ENCODE measurements at places on chromosomes 2 and 18.
A peak's percentile ranks its signal among the peaks of the same experiment; 100 is the strongest.

DNA sequence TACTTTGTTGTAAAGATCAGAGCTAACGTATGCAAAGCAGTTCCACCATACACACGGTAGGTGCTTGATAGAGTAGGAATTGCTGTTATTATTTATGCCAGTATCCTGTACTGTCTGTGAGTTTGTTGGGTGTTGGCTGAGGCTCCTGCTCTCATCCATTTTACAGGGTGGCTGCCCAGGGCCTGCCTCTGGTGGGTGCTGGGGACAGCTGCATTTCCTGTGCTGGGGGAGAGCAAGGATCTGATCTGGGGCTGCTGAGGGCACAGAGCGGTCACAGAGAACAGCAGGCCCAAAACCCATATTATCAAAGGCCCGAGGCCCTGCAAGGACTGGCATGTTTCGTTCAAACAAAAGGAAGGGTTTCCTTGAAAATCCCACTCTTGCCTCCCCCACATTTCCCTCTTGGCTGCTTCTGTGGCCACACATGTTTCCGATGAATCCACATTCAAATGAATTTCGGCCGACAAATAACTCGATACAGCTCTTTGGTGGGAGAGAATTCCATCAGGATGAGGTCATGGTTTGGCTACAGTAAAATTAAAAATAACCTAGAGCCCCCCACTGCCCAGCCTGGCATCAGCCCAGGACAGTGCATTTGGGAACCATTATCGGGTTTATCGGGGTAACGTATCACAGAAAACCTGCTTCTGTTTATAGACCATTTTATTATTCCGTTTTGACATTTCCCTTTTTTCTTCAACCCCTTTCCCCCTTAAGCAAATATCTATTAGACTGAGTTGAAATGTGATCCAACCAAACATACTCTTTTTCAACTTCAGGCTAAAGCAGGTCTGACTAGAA lies 143.4 kb downstream of the CYRIA start:
- DNase-seq, result no peak

DNA sequence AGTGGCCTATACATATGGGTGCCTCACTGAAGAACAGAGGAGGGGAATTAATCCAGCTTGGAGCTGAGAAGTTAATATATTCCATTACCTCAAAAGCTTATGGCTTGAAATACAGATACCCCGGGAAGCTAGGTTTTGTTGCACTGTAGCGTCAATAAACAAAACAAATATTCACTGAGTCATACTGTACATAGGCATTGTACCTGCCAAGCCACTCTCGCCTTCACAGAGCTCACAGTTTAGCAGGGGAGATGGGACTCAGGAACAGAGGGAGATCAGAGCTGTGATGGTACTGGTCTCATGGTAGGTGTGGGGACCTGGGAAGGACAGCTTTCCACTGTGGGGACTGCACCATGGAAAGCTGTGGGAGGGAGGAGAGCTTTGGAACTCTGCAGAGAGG lies 111.2 kb upstream of the ST6GAL2 start:
- no peak for DNase-seq

DNA sequence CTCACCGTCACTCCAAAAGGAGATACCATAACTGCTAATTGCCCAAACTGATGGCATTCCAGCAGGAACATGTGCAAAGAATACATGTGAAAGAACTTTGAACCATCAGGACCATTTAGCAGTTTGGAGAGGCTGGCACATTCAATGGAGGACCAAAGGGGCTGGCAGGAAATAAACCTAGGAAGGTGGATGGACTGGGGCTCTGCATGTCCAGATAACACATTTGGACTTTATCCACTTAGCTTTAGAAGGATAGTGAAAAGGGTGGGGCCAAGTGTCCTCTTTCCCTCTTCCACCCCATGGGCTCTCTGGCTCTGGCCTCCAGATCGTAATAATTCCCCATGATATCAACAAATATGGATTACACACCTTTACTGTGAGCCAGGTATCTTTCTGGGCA lies 80.0 kb upstream of the STPG4 start:
- DNase-seq, result no peak

DNA sequence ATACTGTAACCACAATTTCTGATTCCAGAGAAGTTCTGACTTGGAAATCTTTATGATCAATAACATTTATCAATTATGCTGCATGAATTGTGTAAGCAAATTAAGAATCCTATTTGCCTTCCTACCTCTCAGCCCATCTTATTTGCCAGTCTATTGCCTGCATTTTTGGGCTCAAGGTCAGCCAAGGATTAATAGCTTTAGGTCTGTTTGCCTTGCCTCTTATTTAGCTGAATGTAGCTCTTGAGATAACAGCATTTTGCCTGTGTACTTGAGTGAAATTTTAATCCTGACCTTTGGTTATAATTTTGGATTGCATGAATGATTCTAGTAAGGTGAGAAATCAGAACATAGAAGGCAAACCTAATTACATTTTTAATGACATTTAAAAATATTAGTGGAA lies 51.2 kb downstream of the MYO3B start:
- no peak for DNase-seq

GRCh38 chr2:118046634-118047210 lies 32.9 kb upstream of the CCDC93 start:
- DNase-seq, result peak; percentile 60

GRCh38 chr2:41903474-41904135 lies 144.2 kb upstream of the PKDCC start:
- DNase-seq, result no peak

- DNase-seq, result no peak
These were observed 24.5 kb upstream of the CD28 start for GRCh38 chr2:203681978-203682377.

- no peak for DNase-seq
These were observed 11.9 kb upstream of the RPL37A start for GRCh38 chr2:216486708-216487107.

DNA sequence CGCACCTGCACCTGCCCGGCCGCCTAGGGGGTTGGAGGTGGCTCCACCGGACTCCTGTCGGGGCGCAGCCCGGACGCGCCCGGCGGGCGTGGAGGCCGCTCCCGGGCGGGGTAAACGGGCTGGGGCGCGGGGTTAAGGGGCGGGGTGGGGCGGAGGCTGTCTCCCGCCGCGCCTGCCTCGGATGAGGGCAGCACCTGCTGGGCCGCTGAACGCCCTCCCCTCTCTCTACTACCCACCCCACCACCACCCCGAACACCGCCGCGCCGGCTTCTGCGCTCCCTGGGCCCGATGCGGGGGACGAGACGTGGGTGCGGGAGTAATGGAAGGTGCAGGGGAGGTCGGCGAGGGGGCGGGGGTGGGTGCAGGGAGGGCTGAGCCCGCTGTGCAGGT lies 224.8 kb upstream of the ID2 start:
- DNase-seq, result no peak

GRCh38 chr2:141311430-141311829 lies 819.4 kb downstream of the LRP1B start:
- no peak for DNase-seq

- no peak for DNase-seq
These were observed 1566.6 kb upstream of the SLC39A10 start for GRCh38 chr2:194090251-194090905.

GRCh38 chr2:96213379-96213778 lies 4.8 kb upstream of the STARD7 start:
- DNase-seq, result no peak

DNA sequence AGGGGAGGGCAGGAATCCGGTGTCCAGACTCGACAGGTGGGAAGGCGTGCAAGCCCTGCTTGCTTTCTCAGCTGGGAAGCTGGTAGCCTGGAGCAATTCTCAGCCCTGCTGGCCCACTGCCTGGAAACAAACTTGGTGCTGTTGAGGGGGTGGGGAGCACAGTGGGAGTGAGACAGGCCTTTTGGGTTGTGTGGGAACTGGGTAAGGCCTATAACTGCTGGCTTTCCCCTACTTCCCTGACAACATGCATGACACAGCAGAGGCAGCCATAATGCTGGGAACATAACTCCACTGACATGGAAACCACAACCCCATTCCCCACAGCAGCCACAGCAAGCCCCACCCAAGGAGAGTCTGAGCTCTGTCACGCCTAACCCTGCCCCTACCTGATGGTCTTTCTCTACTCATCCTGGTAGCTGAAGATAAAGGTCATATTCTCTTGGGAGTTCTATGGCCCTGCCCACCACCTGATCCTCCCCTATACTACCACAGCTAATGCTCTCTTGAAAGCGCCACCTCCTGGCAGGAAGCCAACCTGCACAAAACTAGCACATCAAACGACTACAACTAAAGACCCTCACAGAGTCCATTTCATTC lies 122.9 kb upstream of the ACVR1C start:
- DNase-seq, result peak; percentile 82

GRCh38 chr2:106332054-106332453 lies 136.2 kb downstream of the RGPD3 start:
- DNase-seq, result no peak

- DNase-seq, result no peak
These were observed 223.1 kb downstream of the PHLPP1 start for GRCh38 chr18:62938487-62938886.

DNA sequence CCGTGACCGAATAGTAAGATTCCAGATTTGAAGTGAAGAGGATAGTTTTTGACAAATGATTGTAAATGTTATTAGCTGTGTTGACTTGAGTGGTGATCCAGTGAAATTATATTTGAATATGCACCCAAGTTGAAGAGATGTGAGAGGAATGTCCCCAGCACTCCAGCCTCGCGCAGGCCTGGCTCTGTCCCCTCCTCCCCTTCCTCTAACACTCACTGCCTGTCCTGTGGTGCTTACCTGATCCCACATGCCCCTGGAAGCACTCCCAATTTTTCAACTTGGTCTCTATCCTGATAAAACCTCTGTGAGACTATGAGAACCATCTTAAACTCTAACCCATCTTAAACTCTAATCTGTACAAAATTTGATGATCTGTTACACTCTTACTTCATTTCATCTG lies 154.7 kb upstream of the LRP1B start:
- DNase-seq, result no peak

- no peak for DNase-seq
These were observed 9.3 kb downstream of the ALPG start for GRCh38 chr2:232415736-232416520.

DNA sequence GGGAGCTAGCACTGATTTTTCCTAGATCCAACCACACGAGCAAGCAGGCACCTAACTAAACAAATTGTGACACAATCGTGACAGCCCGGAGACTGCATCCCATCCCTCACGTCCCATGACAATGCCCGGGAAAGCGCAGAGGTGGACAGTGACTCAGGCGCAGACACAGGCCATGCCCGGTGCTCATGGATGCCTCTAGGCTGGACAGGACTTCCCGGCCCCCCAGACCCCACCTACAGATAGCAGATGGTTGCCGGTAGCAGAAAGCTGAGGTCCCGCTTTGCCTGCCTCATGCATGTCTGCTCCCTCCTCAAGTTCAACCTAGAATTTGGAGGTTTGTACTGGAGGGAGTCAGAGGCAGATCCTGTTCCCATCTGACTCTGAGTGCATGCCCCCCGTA lies 81.0 kb downstream of the TPO start:
- no peak for DNase-seq

DNA sequence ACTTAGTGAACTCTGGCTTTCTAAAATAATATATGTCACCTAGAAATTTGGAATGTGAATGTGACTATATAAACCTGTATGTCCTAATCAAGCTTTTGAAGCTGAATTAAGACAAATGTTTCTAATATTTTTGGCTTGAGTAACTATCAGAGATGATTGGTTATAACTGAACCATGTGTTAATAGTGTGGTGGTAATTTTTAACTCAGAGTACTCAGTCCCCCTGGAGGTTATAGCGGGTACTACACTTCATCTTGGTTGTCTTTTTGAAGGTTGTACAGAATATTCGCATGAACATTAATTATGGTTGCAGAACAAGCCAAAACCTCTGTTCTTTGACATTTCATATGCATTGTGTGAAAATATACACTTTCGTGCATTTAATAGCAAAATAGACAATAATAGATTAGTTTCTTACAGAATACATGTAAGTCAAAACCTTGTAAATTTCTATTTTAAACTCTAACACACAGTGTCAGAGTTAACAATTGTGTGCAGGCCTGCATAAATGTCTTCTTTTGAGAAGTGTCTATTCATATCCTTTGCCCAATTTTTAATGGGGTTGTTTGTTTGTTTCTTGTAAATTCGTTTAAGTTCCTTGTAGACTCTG lies 86.0 kb downstream of the OSBPL6 start:
- no peak for DNase-seq

DNA sequence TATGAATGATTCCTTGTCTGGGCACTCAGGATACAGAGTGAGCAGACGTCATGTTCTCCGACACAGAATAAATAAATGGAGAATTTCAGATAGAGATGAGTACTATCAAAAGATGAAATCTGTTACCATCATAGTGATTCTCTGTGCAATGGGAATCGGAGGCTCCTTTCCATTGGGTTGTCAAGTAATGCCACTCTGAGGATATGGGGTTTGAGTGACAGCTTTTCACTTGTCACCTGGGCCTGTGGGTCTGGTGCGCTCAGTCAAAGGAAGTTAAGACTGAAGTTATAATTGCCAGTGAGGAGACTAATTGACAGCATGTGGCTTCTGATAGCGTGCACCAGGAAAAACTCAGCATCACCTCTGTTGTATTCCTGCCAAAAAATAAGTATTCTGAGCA lies 387.2 kb downstream of the SOX11 start:
- DNase-seq, result no peak

- no peak for DNase-seq
These were observed 133.7 kb downstream of the ALPK2 start for GRCh38 chr18:58495207-58495606.

- DNase-seq, result no peak
These were observed 18.9 kb upstream of the MTERF4 start for GRCh38 chr2:241121008-241121407.

DNA sequence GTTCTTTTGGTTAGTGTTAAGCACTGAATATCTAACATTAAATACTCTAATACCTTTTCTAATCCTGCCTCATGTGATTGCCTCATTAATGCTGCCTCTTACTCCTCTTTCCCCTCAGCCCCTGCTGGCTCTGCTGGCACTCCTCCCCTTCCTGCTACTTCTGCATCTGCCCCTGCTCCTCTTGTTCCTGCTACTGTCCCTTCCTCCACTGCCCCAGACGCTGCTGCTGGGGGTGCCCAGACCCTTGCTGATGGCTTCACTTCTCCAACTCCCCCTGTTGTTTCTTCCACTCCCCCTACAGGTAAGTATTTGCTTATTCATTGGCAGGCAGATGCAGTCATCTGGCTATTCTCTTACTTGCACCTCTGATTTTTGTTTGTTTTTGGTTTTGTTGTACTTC lies 68.5 kb downstream of the ABI2 start:
- DNase-seq, result no peak

GRCh38 chr2:219724628-219725027 lies 97.2 kb downstream of the SLC4A3 start:
- DNase-seq, result peak; percentile 64

DNA sequence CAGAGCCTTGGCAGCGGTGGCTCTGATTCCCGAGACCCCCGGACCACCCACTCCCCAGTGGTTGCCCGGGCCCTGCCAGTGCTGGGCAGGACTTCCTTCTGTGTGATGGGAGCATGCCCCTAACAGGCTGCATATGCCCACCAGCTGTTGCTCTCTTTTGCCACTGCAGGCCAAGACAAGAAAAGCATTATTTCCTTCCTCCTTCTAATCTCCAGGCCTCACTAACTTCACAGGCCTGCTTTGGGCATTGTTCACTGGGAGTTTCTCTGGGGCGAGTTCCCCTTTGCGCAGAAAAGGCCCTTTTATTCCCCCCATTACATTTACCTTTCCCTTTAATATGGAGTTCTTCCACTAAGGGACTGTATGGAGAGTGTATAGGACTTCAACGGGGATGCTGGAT lies 249.1 kb upstream of the SIX2 start:
- DNase-seq, result no peak

- DNase-seq, result no peak
These were observed 313.8 kb downstream of the LNPK start for GRCh38 chr2:175688243-175688642.

- DNase-seq, result peak; percentile 43
These were observed 26.3 kb upstream of the EPG5 start for GRCh38 chr18:45993438-45993837.
